ENCODE measurements at places on chromosomes 2 and 18.

GRCh38 chr2:112021781-112022231 lies 33.3 kb upstream of the TMEM87B start:
- peak; percentile 42 for DNase-seq

DNA sequence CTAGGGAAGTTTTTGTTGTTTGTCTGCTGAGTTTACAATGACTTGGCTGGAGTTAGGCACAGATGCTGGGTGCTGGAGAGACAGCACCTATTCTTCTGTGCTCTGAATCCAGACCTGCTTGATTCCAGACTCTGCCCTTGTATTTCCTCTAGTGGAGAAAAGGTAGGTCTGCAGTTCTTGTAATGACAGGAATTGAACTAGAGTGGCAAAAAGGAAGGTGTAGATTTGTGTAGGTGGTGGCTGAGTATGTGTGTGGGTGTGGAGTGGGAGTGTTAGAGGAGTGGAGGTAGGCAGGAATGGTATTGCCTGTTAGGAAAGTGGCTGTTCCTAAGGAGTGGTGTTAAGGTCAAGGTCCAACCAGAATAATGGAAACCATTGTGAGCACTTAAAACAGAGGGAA lies 71.9 kb upstream of the LYPD6 start:
- DNase-seq, result no peak

DNA sequence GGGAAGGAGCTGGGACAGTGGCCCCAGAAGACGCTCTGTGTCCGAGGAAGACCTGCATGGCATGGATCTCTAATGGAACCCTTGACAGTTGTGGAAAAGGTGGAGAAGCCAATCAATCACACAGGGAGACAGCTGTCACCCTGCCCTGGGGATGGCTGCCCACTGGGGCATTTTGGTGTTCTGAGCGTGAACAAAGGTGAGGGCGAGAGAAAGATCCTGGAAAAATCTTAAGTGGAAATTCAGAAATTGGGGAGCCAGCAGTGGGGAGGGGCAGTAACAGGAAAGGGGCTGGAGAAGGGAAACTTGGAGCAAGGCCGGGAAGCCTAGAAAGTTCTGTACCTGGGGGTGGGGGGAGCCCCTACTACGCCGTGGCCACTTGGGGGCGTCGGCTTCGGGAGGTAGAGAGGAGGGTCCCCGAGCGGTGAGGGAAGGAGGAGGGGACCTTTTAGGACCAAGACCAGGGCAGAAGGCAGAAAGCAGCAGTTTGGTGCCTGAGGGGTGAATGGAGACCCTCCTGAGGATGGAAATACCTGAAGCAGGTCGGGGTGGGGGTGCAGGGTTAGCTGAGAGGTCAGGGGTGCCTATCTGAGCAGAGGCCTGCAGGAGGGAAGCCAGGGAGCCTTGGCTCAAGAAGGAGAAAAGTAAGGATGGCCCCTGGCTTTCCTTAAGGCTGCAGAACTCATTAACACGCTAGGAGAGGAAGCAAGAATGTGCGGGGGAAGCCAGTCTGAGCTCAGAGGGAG lies 30.0 kb downstream of the NGEF start:
- DNase-seq, result no peak

DNA sequence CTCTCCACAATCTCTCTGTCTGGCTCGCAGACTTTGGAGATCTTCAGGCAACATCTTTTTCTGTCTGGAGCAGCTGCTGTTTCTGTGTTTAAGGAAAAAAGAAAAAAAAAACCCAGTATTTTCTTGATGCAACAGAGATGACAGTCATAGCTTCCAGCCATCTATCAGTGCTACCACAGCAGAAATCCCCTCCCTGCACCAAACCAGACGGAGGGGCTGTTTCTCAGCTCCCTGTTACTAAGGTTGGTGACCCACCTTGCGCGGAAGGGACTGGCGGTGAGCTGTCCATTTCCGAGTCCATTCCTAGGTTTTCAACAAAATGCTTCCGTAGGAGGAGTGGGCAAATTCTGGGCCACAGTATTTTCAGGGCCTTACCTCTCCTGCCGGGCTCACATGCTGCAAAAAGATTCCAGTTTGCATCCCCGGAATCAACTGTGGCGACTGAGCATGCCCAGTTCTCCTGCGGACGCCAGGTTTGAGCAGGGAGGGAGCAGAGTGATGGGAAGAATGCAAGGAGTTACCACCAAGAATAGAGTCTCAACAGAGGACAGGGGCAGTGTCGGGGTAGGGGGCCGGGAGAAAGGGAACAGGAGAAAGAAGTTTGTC lies 1.2 kb downstream of the SLC4A10 start:
- no peak for DNase-seq

DNA sequence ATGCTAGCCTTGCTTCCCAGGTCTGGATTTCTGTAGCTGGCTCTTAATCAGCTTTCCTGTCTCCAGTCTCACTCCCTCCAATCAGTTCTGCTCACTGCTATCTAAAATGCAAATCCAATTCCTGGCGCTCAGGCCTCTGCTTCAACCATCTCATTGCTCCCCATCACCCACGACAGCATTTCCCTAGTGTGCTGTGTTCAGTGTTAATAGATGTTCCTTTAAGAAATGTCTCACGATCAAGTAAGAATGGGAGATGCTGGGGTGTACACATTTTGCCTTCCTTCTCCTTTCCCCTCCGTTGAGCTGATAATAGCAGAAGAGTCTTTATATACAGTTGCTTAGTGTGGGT lies 1.6 kb upstream of the PUM2 start:
- DNase-seq, result no peak

GRCh38 chr2:158273791-158274190 lies 172.1 kb downstream of the UPP2 start:
- DNase-seq, result no peak

DNA sequence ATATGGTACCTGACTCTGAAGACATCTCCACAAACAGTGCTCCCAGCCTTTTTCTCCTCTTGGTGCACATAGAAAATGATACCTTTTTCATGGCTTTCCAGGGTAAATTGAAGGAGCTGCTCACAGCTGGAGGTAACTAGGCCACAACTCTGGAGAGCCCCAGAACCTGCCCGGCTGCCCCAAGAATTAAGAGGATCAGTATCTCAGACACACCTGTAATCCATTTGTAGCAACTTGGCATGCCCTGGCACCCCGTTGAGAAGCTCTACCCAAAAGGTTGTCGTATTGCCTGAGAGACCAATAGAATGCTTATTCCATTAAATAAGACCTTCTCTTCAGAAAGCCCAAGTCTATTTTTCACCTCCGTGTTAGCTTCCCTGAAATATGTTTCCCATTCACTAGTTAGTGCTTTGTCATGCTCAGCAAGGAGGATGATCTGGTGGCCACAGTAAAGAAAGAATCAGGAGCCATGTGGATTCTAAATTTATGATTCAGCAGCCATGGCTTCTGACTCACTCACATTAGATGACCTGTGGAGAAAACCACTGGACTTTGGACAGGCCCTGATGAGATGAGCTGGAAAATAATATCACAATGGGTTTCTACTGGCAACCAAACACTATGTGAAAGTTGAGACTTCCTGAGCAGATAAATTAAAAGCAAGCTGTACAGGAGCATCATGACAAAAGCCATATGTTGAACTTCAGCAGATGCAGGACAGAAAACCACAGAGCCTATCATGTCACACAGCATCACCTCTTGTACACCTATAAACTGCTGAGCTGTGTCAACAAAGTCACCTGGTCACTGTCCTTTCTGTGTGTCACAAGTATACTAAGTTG lies 253.3 kb upstream of the OSR1 start:
- DNase-seq, result peak; percentile 98

DNA sequence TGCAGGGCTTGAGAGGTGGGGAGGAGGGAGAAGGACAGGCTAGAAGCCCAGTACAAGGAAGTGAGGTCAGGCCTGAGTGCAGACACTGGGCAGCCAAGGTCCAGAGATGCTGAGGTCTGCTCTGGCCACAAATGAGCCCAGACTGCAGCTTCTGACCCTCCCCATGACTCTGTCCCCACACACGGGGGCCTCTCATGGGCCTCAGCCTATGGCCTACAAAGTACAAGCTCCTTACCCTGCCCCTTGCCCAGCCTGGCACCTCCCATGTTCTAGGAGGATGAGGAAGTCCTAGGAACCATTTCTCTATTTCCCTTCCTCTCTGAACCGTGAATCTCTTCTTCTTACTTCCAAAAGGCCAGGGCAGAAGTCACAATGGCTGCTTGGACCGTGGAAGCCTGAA lies 193.8 kb downstream of the ANKRD30B start:
- DNase-seq, result no peak

DNA sequence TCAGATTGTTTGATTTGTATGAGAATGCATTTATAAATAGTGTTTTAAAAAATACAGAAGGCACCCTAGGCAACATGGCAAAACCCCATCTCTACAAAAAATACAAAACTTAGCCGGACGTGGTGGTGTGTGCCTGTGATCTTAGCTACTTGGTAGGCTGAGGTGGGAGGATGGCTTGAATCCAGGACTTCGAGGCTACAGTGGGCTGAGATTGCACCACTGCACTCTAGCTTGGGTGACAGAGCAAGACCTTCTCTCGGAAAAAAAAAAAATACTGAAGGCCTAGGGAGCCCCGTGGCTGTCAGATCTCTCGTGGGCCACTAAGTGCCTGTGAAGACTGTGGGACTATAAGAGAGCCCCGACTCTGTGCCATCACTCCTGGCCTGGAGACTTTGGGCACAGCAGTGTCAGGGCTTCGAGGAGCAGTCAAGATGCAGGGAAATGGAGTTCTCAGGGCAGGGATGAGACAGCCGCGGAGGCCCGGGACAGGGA lies 40.5 kb downstream of the MYO7B start:
- DNase-seq, result no peak

DNA sequence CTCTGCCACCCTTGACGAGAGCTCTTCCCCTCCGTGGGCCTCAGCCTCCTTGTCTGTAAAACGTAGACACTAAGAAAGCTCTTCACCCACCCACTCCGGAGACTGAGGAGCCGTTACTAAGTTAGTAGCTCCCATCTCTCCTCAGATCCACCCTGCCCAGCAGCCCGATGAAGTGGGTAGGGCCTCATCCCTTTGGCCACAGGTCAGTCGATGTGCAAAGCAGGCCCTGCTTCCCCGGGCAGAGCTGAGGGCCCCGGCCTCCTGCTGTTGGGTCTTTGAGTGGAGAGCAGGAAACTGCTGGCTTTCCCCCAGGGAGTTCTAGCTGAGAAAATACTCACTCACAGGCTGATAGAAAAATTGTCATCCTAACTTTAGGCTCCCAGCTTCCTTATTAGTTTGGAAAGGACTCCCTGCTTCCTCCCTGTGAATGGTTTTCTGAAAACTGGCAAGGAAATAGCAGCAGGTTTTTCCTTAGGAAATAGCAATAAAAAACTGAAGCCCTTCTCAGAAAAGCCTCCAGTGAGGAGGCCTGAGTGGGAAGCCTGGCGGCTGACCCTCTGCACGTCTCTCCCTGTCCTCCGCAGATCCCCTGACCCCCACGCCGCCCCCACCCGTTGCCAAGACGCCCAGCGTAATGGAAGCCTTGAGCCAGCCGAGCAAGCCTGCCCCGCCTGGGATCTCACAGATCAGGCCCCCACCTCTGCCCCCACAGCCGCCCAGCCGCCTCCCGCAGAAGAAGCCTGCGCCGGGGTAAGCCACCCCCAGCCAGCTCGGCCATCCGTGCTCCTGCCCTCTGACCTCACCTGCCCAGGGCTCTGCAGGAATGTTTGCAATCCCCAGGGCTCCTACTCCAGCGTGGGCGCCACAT lies 30.2 kb downstream of the ITGB1BP1 start:
- no peak for DNase-seq

DNA sequence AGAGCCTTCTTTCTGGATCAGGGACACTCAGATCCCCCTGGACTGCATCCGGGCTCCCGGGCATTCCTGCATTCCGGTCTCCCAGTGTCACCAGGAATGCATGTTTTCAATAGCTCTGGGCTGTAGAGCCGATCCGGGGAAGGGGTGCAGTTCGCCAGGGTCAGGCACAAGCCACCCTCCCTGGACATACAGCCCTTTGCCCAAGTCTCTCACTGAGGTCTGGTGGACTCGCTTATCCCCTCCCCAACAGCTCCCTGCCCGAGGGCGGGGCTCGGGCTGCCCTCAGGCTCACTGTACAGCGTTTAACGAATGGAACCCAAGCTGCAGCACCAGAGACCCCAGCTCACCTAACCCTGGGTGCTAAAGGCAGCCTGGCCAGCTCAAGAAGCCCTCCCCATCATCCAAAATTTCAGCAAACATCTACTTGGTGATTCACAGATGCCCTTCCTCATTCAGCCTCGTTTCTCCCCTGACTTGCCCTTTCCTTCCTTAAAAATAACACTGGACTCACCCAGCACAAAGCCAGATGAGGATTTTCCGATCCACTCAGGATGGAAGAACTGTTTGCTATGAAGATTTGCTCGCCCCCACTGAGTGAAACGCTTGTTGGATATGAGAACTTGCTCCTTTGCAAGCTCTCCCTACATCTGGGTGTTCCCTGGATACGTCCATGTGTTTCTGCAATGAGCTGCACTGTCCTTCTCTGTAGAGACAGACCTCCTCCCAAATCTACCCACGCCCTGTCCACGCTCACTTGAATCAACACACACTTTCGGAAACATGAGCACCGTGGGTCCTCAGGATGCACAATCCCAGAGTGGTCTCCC lies 58.1 kb downstream of the PXDN start:
- DNase-seq, result peak; percentile 63

All from renal cortical epithelial cell (primary cell).